NCI-H1930 (cell line): ENCODE measurements at places on chromosomes 13 and 19.
A peak's percentile ranks its signal among the peaks of the same experiment; 100 is the strongest.

DNA sequence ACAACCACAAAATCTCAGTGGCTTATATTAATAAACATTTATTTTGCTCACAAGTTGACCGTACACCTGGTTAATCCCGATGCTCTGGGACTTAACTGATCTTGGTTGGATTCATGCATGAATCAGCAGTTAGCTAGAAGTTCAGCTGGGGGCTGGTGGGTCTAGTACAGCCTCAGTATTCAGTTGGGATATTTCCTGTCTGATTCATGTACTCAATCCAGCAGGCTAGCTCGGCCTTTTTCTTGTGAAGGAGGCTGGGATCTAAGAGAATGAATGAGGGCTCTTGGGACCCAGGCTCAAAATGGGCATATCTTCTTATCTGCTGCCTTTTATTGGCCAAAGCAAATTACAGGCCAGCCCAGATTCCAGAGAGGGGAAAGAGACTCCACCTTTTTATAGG lies 178.8 kb downstream of the KCTD12 start:
- no peak for DNase-seq

DNA sequence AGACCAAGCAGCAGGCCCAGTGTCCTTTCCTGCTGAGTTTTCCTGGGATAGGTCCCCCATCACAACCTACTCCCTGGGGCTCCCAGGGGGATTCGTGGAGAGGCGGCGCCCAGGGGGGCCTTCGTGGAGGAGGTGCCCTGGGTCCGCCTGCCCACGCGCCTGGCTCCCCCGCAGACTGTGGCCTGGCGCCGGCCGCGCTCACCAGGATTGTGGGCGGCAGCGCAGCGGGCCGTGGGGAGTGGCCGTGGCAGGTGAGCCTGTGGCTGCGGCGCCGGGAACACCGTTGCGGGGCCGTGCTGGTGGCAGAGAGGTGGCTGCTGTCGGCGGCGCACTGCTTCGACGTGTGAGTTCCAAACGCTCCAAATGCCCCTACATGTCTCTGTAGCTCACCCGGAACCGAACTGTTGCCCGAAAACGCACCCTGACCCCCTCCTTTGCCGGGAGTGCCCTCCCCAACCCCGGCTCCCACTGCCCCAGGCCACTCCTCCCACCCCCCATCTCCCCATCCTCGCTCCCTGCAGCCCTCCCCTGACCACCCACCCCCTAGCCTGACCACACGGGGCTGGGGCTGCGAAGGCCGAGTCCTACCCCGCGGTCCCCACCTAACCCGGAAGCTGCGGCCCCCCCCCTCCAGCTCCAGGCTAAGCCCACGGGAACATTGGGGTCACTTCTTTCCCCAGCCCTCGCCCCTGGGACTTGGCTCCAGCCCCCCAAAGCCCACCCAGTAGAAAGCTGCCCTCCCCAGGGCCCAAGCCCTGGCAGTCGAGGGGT lies 3.3 kb downstream of the TIMM13 start:
- DNase-seq, result no peak

DNA sequence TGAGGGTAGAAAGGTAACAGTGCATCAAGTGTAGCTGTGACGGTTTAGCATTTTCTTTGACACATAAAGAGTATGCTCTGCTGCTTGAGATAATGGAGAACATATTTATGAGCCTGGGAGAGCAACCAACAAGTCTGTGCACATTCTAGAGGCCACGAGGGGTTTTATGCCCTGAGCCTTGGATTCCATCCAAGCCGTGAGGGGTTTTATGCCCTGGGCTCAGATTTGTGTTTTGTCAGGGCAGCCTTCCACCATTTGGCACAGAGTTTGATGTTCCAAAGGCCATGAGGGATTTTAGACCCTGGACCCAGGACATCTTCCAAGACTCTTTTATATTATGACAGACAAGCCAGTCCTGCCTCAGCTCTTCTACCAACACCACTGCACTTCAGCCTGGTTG lies 106.4 kb downstream of the ZNF486 start:
- DNase-seq, result no peak

DNA sequence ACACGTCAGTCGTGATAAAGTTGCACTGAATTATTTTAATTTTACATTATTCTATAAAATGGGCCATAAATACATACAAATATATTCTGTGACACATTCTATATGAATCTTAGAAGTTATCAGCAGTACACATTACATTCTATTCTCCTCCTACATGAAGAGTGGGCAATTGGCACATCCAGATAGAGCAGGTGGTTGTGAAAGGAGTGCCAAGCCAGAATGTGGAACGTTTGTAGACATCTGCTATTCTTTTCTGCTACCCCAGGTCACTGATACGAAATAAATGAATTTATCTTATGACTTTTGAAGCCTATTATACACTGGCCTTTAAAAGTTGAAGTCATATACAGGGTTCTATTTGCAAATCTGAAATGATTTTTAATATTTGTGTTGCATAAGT lies 373.2 kb downstream of the PCDH17 start:
- DNase-seq, result no peak

DNA sequence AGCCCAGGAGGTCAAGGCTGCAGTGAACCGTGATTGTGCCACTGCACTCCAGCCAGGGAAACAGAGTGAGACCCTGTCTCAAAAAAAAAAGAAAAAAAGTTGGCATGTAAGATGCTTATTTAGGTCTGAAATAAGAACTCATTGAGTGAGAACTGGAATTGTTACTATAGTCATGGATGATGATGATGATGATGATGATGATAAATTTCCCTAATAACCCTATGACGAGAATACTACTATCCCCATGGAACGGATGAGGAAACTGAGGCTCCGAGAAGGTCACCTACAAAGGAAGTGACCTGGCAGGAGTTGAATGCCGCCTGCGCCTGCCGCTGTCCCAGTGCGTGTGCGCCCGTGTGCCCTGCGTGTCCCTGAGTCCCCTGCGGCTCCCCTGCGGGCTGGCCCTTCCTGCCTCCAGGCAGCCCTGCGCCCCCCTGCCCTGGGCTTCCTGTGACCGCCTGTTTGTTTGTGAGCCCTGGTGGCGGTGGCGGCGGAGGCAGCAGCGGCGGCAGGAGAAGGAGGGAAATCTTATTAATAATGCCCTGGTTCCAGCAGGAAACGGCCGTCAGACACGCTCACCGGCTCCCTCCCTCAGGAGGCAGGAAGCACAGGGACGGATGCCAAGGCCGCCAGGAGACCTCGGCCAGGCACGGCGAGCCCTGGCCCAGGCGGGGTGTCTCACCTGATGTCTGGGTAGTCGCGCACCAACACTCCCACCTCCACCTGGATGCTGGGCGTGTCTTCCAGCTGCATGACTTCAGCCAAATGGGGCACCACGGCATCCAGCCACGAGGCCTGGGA lies 29.6 kb downstream of the EXOC3L2 start:
- peak; percentile 13 for DNase-seq

DNA sequence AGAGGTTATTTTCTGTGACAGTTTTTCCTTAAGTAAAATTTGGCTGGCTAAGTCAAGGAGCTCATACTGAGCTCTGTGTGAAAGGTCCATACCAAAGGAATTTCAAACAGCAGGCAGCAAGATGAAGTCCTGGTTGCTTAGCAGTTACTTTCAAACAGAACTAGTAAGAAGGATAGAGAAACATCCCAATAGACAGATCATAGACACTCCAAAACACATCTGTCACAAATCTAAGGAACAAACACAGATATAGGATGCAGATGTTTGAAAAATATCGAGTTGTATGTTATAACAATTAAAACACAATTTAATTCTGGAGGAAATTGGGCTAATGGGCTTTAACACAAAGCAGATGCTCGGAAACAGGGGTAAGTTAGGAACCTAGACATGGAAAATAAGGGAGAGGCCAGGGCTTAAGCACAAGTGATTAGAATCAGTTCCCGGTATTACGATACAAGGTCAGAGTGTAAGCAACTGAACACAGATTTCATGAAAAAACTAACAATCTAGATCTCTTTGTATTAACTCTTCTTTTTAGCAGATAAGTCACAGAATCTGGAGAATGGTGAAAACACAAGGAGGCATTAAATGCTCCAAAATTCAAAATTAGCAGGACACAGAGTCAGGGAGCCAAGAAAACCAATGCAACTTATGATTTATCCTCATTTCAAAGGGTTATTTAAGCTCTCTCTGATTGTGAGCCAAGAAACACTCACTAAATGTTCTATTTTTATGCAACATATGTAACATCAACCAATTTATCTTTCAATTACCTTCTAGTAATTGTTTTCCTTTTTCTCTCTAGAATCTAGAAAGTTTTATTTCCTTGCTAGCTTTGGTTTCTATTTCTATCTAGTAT lies 1992.9 kb upstream of the PCDH20 start:
- no peak for DNase-seq

DNA sequence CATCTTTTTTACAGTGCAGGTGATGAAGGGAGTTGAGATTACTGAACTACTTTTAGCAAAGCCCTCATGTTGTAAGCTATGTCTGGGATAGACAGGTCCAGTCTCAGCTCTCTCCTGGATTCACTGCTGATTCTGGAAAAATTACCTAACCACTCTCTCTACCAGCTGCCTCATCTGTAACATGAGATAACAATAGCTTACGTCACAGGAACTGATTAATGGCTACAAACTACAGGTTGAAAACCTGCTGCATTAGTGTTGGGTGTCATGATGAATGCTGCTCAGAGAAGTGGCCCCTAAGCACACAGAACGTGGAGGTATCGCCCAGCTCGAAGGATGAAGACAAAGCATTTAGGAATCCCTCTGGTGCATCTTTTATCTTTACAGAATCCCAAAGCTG lies 277.8 kb downstream of the ABCC4 start:
- DNase-seq, result no peak

GRCh38 chr13:101382086-101382485 lies 34.2 kb downstream of the NALCN start:
- DNase-seq, result peak; percentile 53

- DNase-seq, result no peak
Observed at GRCh38 chr13:44801990-44802389, 187.3 kb downstream of the NUFIP1 start.

DNA sequence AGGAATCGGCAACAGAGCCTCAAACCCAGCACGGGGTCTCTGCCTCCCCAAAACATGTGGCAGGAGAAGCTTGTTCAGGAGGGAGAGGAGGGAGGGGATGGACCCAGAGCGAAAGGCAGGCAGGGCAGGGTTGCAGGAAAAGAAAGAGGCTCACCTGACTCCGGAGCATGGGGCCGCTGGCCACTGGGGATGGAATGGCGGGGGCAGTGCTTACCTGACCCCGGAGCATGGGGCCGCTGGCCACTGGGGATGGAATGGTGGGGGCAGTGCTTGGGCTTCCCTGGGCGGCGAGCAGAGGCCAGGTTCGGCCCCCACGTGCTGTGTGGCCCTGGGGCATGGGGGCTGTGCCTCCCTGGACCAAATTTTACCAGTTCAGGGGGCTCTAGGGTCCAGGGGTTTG lies 13.3 kb upstream of the CELF5 start:
- no peak for DNase-seq
